ENCODE measurements at places on chromosomes 7 and 10.
A peak's percentile ranks its signal among the peaks of the same experiment; 100 is the strongest.

- DNase-seq = no peak
Observed at GRCh38 chr10:93333278-93333978, 148.7 kb downstream of the MYOF start.

GRCh38 chr10:3813986-3814837 lies 29.2 kb upstream of the KLF6 start:
- DNase-seq = no peak

- no peak for DNase-seq
Observed at GRCh38 chr10:49288341-49289065, 10.5 kb upstream of the C10orf71 start.

DNA sequence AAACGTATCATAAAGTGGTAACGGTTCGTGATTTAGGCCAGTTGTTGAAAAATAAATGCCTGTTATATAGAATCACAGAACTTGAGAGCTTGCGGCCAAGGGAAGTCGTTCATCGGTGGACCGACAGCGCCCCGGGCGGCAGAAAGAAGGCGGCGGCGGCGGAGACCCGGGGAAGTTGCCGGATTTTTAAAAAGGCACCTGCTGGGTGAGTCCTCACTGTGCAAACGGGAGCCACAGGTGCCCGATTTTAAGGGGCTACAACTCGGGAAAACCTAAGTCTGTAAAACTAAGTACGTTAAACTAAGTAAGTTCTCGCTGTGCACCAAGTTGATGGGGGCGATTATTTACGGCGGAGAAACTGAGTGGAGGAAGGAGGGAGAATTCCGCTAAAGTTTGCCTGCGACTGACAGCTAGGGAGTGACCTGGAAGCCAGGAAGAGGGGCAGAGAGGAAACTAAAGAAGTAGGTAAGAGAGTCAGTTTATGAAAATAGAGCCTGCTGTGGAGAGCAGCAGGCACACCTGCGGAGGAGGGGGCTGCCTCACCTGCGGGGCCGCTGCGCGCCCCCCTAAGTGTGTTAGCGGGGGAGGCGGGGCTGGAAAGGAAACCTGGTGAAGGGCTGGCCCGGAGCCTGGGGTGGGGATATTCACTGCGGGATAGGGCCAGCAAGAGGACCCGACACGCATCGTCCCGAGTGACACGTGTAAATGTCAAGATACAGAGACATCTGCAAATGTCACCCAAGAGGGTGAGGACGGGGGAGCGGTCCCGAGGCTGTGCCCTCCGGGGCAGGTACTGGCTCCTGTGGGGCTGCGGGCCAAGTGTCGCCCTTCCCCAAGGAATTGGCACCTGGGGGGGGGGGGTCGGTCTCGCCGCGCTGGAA lies 996 bp downstream of the ADAM12 start:
- no peak for DNase-seq

DNA sequence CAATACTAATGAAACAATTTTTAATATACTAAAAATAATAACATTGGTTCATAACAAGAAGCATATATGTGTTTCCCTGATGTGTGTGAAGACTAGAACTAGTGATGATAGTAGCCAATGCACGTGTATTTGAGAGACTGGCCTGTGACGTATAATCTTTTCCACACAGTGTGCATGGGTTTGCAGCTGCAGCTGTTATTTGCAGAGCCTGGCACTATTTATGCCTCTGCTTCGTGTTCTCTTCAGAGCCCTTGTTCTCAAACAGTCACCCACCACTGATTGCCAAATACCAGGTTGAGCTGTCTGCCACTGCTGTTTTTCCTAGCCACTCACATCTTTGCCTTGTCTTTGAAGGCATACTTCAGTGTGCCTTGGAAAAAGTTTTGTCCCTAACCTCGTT lies 531.7 kb downstream of the ETV1 start:
- DNase-seq = no peak

GRCh38 chr7:126755381-126755780 lies 497.4 kb downstream of the GRM8 start:
- no peak for DNase-seq

DNA sequence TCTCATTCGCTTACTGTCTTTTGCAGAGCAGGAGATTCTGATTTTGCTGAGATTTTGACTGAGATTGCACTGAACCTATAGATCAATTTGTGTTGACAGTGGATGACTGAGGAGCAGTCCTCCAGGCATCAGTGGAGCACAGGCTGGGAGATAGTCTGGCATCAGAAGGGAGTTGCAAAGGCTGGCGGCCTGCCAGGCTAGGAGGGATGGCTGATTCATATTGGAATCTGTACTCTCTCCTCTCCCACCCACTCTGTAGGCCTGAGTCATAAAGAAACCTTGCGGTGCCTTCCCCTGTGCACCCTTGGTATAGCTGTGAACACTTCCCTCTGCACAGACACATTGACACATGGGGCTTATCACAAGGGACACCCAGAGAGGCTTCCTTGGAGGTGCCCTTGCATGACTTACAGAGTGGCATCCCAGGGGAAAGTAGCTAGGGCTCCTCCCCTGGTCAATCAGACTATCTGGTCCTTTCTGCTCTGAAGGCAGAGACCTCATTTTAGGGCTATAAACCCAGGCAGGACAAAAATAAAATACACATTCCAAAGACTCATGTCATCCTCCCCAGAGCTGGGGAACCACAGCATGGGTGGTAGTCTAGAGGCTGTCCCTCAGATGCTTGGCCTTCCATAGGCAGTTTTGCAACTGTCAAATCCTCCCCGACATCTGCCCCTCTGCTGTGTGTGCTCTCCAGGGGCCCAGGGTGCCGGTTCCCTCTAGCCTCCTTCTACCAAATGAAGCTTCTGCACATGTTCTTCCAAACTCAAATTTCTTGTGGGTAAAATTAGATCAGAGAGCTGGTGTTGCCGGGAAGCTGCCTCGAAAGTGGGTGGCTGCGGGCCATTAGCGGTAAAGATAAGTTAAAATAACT lies 37.4 kb upstream of the EEPD1 start:
- no peak for DNase-seq

GRCh38 chr7:152637161-152637560 lies 38.8 kb downstream of the XRCC2 start:
- no peak for DNase-seq

GRCh38 chr10:101297901-101298486 lies 56.0 kb upstream of the BTRC start:
- peak; percentile 64 for DNase-seq

GRCh38 chr7:130189343-130189742 lies 15.9 kb downstream of the TMEM209 start:
- DNase-seq = no peak

DNA sequence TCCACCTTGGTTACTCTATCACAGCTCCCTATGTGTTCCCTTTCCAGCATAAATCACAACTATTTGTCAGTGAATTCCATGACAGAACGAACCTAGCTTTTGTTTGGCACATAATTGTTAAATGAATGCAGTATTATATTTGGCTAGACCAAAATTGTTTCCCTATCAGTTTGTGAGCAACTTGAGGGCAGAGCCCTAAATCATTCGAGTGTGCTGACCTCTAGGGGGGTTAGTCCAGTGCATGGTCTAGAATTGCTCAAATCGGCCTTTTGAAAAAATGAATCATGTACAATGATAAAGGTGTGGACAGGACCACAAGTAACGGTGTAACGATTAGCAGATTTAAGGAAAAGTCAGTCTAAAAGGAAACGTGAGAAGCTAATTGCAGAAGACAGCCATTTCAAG lies 475 bp upstream of the NRBF2 start:
- DNase-seq = no peak

GRCh38 chr7:70472601-70473237 lies 659.2 kb upstream of the GALNT17 start:
- no peak for DNase-seq

- DNase-seq = no peak
Observed at GRCh38 chr7:129008645-129009414, 46.1 kb downstream of the TNPO3 start.

DNA sequence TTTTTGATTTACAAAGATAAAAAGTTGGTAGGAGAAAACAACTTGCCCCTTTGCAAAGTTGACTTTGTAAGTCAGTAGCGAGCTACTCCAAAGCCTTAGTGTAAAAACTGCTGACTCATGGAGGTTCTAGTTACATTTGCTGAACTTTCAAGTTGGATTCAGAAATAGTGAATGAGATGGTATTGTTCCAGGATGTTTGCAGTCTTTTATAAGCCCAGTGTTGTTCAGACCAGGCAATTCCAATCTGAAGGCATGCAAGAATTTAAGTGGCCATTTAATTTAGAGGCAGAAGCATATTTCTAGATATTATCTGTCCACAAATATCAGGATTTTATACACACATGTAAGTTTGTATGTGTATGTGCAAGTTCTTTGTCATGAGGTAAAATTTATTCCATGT lies 21.6 kb downstream of the TES start:
- DNase-seq = no peak

- DNase-seq = no peak
Observed at GRCh38 chr10:35789996-35790395, 147.9 kb upstream of the FZD8 start.

GRCh38 chr7:98287486-98287959 lies 6.0 kb downstream of the BRI3 start:
- DNase-seq = no peak

DNA sequence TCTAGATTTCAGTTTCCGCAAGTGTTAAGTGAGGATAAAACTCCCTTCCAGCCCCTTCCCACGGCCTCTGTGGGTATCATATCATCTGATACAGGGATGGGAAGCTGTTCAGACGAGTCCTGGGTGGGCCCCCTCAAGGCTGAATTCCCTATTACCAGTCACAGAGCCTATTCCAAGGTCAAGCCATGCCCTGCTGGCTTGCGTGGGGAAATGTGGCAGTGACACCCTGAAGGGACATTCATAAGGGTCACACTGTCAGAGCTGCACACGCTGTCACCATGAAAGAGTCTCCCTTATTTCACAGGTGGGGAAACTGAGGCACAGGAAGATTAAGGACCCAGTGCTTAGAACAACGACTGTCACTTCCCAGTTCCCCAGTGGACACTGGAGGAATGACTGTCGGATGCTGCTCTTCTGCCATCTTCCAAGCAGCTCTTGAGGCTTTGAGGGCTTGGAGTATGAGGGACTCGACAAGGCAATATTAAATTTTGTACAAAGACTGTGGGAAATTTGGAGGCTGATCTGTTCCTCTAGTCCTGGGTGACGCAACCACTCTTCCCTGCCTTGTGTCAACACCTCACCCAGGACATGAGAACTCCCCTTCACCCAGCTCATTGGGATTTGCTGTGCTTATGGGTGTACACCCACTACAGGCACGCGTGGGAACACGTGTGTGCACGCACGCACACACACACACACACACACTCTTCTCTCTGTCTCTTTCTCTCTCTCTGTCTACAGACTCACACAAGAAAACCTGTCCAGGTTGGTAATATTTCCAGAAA lies 386.0 kb downstream of the RPS24 start:
- no peak for DNase-seq

GRCh38 chr10:72355214-72355555 lies 466 bp upstream of the DNAJB12 start:
- DNase-seq = no peak

Measured in cerebellum (tissue), 4 donors.